ENCODE measurements at places on chromosomes 16 and 17.
A peak's percentile ranks its signal among the peaks of the same experiment; 100 is the strongest.

DNA sequence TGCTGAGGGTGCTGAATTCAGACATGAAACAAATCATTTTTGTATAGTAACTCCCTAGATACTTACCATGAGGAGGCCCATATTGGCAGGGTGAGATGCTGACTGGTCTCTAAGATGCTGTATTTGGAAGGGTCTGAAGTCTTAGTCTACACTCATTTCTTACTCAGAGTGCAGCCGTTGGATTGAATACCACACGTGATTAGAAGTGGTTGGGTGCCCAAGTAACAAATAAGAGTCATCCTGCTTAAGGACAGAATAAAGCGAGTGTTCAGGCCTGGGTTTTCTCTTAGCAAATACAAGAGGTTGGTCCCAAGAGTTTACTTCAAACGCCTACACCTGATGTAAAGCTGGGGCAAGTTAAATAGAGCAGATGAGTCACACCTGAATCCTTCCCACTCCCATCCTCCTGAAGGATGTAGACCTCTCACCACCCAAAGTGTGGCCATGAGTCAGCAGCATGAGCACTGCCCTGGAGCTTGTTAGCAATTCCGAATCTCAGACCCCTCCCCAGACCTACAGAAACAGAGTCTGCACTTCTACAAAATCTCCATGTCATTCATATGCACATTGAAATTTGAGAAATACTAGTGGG is 284.6 kb upstream of the CDH5 start:
- DNase-seq: no peak

- DNase-seq: no peak
These were observed 236.8 kb downstream of the MSI2 start for GRCh38 chr17:57493171-57493570.

- DNase-seq: peak; percentile 78
These were observed 5.3 kb upstream of the CDR2L start for GRCh38 chr17:74981979-74982662.

- DNase-seq: no peak
These were observed 25.0 kb downstream of the CCDC40 start for GRCh38 chr17:80061421-80061820.

Data from T-helper 1 cell (primary cell).